ENCODE measurements at places on chromosomes 2 and 18.

- DNase-seq: no peak
These were observed 37.0 kb upstream of the CASP8 start for GRCh38 chr2:201223089-201224073.

DNA sequence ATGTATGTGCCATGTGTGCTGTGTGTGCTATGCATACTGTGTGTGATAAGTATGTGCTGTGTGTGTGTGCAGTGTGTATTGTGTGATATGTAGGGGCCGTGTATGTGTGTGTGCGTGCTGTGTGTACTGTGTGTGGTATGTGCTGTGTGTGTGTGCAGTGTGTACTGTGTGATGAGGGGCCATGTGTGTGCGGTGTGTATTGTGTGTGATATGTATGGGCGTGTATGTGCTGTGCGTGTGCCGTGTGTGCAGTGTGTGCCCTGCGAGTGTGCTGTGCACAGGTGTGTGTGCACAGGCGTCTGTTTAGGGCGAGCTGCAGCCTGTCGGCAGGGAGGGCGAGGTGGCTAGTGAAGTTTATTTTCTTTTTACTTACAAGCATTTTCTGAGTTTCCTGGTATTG, 16.1 kb downstream of the SNORC start:
- DNase-seq: no peak

DNA sequence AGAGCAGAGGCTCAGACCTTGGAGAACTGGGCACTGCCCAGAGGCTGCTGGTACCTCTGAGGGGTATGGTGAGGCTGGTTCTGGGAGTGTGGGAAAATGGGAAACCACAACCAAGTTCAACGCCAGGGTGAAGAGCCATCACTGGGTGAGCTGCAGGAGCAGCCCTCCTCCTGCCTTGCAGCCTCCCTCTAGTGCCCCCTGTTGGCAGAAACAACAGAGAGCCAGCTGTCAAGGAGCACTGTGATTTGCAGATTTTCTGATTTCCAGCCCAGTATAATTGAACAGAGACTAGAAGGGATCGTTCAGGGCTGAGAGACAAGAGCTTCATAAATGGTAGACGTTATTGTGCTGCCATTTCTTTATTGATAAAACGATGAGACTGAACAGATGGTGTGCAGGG, 50.5 kb downstream of the MAPK4 start:
- no peak for DNase-seq

GRCh38 chr2:29405266-29405665, 290.1 kb downstream of the CLIP4 start:
- no peak for DNase-seq

GRCh38 chr2:192407692-192408091, 213.0 kb upstream of the TMEFF2 start:
- DNase-seq: no peak

DNA sequence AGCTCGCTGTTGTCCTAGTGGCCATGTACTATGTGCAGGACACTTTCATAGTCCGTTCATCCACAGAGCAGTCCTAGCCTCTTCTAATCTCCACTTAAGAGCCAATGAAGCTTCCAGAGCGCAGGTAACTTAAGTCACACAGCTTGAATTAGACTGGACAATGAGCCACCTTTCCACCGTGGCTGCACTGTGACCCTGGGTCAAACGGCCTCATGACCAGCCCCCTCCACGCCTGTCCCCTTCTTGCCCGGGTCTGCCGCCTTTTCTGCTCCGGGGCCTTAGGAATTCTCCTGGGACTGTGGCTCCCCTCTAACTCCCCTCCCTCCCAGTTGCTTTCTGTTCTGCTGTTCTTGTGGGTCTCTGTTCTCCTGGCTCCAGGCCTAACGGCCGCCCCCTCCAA, 8.4 kb upstream of the PRKCE start:
- no peak for DNase-seq

DNA sequence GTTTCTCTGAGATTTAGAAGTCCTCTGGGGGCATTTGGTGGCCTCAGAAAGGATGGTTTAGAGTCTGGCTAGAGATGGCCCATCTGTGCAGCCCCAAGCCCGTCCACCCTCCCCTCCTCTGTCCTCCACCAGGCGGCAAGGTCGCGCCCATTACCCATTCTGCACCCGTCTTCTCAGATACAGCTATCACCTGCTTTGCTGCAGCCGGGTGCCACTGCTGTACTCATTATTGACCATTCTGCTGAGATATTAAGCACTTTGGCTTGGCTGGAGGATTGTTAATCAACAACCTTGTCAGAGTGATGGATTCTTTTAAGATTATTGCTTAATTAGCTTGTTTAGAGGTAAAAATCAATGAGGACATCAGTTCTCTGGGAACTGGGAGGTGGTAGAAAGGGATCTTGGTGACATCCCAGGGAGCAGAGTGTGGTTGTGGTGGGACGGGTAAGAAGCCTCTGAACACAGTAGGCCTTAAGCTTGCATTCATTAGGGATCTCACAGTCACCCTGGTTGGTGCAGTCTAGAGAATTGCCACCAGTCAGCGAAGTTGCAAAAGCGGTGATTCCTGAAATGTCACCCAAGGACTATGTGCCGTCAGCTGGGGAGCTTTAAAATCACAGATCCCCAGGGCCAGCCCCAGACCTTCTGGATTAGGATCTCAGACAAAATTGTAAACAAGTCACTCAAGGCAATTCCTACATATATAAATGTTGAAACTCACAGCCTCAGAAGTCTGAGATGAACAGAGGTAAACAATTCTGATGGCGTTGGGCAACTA, 90.9 kb downstream of the CAPN13 start:
- no peak for DNase-seq

GRCh38 chr2:57882895-57883515, 163.6 kb upstream of the VRK2 start:
- DNase-seq: no peak

- DNase-seq: no peak
These were observed 1620.0 kb downstream of the SUCLG1 start for GRCh38 chr2:82839036-82839435.

DNA sequence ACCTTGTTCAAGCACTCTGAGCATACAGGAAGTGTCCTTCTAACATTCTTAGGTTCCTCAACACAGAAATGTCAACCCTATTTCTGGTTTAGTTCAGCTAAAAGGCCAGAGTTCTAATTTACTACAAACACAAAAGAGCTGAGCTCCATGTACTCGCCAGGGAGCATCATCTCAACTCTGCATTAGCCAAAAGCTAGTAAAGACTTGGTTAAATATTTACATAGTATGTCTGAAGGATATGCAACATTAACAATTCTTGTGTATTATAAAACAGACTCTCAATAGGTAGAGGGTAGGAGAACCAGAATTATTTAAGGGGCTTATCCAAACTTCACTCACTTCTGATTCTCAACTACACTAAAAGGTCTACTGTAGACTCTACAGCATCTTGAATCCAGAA, 154.6 kb downstream of the THADA start:
- no peak for DNase-seq

DNA sequence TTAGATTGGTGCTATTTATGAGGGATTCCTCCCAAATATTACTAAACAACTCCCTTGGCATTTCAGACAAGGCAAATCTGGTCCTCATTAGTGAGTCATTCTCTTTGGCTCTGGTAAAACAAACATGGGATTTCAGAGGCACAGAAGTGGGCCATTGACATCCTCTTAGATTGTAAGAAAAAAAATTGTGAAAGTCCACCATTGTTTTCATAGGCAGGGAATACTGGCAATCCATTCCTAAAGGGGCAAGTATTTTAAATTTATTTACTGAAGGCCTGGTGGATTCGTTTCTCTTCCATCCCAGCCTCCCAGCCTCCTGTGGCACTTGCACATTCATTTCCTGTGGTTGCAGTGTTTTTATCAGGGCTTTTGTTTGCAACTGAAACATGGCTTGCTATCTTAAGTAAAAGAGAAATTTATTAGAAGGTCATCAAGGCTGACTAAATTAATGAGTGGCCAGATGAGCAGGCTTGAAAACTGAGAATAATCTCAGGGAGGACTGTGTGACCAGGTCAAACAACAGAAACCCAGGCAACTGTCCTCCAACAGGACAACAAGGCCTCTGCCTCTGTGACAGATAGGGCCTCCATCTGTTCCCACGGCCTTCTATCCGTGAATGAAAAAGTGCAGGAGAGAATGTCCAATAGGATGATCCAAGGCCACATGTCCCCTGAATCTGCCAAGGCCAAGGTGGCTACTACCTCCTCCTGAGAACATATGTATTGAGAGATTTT, 23.1 kb upstream of the TNFAIP6 start:
- DNase-seq: no peak

GRCh38 chr2:15072836-15073235, 440.3 kb downstream of the LRATD1 start:
- DNase-seq: no peak

DNA sequence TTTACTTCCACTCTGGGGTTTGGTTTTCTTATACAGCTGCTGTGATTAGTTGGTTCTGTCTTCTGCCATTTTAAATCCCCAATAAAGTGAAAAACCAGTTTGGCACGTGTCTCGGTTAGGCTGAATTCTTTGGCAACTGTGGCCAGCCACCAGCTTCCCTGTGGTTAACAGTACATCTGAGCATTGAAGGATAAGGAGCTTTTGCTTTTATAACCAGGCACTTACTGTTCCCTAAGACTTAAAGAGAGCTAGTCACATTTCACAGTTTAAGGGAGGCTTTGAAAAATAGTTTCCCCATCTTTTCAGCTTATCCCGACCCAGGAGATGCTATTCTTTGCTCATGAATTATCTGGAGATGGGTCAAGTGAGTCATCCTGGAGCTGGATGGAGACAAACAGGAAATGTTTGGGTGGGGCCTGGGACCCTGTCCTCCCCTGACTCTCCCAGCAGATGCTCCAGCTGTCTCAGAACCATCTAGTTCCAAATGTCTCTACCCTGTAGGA, 57.3 kb upstream of the EML6 start:
- no peak for DNase-seq

DNA sequence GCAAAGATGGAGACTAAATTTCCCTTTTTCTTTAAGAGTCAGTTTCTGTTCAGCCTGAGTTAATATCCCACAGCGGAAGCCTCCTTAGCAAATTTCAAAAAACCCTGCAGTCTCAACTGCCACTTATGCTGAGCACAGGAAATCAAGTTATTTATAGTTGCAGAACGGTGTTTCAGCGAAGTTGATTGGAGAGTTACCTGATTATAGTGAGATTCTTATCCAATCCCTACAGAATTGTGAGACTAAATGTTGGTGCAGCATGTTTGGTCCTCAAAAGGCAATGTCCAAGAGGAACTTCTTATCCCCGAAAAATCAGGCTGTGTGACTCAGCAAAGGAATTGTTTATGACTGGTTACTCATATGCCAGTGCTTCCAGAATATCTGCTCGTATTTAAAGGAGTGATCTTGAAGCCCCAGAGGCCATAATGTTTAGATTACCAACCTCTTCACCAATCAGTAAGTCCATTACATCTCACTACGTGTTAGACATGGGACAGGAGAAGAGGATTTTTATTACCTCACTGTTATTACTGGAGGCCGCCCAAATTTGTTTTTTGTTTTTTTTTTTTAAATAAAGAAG, 67.9 kb downstream of the LRRFIP1 start:
- DNase-seq: no peak

- no peak for DNase-seq
These were observed 48.6 kb downstream of the LINC00305 start for GRCh38 chr18:64100116-64100922.

DNA sequence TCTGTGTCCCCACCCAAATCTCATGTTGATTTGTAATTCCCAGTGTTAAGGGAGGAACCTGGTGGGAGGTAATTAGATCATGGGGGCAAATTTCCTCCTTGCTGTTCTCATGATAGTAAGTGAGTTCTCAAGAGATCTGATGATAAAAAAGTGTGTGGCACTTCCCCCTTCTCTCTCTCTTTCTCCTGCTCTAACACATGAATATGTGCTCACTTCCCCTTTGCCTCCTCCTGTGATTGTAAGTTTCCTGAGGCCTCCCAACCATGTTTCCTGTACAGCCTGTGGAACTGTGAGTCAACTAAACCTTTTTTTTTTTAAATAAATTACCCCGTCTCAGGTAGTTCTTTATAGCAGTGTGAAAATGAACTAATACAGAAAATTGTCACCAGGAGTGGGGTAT, 380.0 kb downstream of the MEIS1 start:
- DNase-seq: no peak

DNA sequence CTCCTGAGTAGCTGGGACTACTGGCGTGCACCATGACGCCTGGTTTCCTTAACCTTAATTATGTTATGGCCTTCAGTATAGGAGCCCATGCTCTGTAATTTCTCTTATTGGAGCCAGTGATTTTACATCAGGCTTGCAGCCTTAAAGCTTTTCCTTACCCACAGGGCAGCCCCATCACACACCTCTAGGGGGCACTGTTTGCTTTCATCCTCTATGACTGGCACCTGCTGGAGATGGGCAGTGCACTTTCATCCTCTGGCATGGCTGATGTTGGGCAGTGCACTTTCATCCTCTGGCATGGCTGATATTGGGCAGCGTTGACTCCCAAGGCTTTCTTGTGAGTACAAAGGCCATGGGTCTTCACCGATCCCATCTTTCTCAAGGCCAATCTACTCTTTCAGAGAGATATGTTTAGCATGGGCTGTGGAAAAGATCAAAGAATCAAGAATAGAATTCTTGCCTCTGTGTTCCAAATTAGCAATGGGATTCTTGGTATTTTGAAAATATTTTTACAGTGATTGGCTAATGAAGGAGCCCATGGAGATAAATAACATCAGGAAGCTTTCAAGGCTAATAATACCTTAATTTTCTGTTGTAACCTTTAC, 80.7 kb upstream of the MEX3C start:
- no peak for DNase-seq

GRCh38 chr2:162253435-162253834, 10.2 kb upstream of the FAP start:
- DNase-seq: no peak

GRCh38 chr18:63365876-63366212, 1.2 kb downstream of the KDSR start:
- DNase-seq: no peak

DNA sequence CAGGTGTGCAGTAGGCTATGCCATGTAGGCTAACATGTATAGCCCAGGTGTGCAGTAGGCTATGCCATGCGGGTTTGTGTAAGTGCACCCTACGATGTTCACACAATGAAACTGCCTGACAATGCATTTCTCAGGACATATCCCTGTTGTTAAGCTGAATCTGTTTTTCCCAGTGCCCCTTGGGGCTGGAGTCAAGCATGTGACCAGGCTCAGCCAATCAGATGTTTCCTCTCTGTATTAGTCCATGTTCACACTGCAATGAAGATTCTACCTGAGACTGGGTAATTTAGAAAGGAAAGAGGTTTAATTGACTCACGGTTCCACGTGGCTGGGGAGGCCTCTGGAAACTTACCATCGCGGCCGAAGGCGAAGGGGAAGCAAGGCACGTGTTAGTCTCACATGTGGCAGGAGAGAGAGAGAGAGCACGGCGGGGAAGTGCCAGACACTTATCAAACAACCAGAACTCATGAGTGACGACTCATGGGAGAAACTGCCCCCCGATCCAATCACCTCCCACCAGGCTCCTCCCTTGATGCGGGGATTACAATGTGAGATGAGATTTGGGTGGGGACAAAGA, 24.2 kb downstream of the ITM2C start:
- no peak for DNase-seq

DNA sequence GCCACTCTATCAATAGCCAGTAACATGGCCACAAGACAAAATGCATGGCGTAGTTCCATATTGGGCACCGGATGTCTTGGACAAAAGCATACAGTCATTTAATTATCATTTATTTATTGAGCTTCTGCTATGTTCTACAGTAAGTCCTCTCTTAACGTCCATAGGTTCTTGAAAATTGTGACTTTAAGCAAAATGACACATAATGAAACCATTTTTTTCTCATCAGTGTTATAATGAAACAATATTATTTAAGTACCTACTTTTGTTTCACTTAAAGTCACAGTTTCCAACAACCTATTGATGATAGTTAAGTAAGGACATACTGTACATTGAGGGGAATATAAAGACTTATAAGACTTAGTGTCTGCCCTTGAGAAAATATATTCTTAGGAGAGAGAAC, 84.9 kb downstream of the XRCC5 start:
- no peak for DNase-seq
